Cardiac fibroblast (primary cell): ENCODE measurements at places on chromosomes 11 and 22.

DNA sequence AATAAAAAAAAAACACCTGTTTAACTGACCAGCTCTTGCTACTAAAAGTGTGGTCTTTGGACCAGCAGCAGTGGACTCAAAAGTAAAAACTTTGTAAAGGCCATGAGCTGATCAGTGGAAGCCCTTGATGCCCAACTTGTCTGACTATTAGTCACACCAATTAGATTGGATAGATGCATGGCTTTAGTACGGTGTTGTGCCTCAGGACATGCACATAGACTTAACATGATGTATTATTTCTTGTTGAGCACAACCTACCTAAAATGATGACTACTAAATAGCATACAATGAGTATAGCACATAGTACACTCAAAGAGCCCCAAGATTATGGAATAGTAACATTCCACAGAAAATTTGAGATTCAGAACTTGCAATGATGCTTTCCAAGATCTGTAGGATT lies 95.1 kb upstream of the FIBIN start:
- DNase-seq = no peak

GRCh38 chr11:12177739-12178338 lies 67.4 kb downstream of the MICAL2 start:
- peak; percentile 55 for DNase-seq

- no peak for DNase-seq
These were observed 166.2 kb downstream of the PGR start for GRCh38 chr11:100963375-100963774.

DNA sequence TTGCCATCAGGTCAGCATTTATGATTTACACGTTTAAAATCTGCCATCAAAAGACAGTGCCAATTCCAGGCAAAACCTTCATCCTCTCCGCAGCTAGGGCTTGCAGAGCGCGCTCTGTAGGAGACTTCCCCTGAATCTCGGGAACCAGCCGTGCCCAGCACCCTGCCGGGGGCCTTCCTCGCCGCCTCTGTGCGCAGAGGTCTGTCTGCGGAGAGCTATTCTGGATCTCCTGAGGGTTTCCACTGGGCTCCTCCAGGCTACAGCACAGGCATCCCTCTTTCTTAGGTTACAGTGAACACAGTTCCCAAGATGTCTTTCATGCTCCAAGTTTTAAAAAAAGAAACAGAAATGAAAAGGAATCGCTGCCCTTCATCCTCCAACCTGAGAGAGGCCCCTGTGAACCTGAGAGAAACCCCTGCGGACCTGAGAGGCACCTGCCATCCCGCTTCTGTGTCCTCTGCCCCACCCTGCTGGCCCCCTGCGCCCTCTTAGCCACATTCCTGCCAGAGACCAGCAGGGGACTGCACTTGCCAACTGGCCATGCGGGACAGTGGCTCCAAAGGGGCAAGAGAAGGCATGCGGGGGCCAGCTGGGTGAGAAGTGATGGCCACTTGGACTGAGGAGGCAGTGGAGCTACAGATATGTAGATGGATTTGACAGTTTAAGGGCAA lies 16.1 kb downstream of the TP53AIP1 start:
- DNase-seq = no peak

DNA sequence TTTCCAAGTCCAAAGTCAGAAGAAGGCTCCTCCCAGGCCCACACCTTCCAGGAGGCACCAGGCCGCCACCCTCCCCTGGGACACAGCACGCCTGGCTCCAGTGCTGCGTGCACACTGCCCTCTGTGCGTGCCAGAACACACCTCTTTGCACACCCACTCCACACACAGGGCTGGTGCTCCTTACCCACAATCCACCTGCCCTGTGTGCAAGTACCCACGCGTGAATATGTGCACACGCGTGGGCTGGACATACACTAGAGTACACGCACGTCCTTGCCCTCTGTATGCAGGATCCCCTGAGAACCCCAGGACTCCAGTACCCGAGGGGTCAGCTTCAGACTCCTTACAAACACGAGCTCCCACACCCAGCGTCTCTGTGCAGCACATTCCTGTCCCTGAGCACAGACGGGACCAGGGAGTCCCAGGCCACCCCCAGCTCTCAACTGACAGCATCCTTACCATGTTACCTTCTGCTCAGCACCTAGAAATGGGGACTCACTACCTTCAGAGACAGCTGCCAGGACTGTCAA lies 2.8 kb downstream of the DUSP8 start:
- no peak for DNase-seq

DNA sequence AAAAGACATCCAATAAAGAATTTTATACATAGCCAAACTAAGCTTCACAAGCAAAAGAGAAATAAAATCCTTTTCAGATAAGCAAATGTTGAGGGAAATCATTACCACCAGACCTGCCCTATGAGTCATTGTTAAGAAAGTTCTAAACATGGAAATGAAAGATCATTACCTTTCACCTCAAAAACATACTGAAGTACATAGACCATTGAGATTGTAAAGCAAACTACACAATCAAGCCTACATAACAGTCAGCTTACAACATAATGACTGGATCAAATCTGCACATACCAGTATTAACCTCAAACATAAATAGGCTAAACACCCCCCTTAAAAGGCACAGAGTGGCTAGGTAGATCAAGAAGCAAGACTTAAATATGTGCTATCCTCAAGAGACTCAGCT lies 501.0 kb upstream of the LUZP2 start:
- no peak for DNase-seq

DNA sequence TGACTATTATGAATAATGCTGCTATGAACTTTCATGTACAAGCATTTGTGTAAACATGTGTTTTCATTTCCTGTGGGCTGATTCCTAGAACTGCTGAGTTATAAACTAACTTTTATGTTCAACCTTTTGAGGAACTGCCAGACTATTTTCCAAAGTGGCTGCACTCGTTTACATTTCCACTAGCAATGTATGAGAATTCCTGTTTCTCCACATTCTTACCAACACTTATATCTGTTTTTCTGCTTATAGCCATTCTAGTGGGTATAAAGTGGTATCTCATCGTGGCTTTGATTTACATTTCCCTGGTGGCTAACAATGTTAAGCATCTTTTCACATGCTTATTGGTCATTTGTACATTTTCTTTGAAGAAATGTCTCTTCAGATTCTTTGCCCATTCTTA lies 35.2 kb upstream of the SCUBE2 start:
- DNase-seq = no peak

- DNase-seq = no peak
These were observed 96.4 kb upstream of the AMOTL1 start for GRCh38 chr11:94671553-94672366.

GRCh38 chr11:72394416-72394815 lies 39.9 kb downstream of the CLPB start:
- DNase-seq = no peak

DNA sequence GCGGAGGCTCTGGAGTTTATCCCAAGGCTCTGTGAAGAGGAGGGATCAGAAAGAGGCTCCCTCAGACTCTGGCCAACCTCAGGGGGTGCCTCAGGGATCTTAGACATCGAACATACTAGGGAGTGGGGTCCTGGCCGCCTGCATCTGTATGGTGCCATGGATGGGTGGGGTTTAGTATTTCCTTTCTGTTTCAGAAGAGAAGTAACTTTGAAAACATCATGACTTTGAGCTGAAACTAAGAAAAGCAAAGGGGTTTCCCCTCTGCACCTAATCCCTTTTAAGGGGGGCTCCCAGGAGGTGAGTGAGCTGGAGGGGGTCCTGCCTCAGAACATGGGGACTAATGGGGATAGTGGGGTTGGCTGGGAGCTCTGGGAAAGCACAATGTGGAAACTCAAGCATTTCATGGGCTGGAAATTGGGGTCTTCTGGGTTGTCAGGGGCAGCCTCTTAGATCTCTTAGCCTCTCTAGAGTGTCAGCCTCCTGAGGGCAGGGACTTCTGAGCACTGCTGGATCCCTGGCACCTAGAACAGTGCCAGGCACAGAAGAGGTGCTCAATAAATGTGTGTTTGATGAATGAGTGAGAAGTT lies 11.8 kb upstream of the SSTR3 start:
- DNase-seq = no peak

GRCh38 chr22:37363261-37363992 lies 63.9 kb downstream of the ELFN2 start:
- DNase-seq = no peak

- DNase-seq = no peak
These were observed 4.8 kb downstream of the ADAMTS8 start for GRCh38 chr11:130423541-130424142.

DNA sequence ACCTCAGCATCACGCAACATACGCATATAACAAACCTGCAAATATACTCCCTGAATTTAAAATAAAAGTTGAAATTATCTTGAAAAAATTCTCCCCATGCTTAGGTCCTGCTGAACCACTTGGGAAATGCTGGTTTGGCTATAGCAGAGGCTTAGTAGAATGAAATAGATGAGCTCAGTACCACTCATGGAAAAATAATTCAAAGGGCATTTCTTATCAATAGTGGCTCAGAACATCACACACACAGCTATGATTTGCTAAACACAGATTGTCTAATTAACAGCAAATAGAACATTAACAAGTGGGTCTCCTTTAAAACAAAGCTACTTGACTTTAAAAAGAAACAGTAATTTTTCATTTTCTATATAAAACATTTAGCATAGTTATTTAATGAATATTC lies 21.5 kb downstream of the ELMOD1 start:
- DNase-seq = no peak

DNA sequence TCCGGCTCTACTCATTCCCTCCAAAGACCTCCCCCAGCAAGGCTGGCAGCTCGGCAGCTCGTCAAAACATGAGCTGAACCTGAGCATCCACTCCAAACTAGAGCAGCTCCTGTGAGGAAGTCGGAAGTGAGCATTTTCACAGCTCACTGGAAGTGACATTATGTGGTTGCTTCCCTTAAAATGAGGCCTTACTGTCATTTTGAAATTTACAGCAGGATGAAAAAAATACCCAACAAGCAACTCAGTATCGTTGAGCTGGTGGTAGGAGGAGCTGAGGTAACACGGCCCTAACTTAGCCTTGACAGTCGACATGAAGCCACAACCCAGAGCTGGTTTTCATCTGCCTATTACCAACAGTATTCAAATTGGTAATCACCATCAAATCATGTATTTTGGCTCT lies 38.0 kb upstream of the ARFGAP3 start:
- no peak for DNase-seq

DNA sequence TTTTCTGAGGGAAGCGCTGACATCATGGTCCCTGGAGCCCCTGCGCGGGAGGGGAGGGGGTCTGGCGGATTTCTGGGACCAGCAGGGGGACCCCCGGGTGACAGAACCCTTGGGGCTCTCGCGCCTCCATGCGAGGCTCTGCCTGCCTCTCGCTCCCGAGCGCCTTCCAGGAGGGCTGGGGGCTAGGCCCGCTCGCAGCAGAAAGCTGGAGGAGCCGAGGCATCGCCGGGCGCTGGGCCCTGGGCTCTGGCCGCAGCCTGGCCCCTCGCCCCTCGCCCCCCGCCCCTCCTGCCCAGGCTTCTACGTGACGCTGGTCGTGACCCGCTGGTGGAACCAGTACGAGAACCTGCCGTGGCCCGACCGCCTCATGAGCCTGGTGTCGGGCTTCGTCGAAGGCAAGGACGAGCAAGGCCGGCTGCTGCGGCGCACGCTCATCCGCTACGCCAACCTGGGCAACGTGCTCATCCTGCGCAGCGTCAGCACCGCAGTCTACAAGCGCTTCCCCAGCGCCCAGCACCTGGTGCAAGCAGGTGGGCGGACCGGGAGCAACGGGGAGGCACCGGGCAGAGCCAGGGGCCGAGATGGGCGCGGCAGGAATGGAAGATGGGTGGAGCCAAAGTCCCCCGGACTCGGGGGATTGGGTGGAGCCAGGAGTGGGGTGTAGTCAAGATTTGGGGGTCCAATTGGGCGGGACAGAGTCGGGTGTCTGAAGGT lies 5.4 kb downstream of the BEST1 start:
- DNase-seq = no peak

DNA sequence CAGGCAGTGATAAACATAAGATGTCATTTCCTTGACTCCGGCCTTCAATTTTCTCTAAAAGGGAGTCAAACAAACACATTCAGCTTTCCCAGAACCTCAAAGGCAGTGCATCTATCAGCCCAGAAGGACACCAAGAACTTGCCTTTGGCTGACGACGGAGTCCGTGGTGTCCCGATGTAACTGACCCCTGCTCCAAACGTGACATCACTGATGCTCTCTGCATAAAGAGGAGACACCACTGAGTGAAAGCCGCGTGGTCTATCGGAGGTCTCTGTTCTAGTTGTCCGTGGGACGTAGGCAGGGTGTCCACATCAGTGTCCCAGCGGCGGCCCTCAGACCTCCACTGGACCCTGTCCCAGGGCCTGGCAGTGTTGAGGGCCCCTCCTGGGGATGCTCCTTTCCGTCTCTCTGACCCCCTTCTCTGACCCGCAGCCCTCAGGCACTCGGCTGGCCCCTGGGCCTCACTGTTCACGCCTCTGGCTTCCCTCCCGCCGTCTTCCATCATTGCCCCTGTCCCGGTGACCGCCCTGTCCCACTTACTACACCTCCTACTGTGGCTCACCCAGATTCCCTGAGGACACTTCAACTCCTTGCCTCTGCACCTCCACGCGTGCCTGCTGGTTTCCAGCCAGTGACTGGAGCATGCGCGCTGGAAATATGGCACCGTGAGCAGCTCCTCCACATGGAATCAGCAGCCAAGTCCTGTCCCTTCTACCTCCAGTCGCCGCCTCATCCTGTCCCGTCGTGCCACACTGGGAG lies 70.4 kb downstream of the NCAPD3 start:
- DNase-seq = no peak

- peak; percentile 82 for DNase-seq
These were observed 21.6 kb downstream of the IMMP1L start for GRCh38 chr11:31487848-31488247.

- no peak for DNase-seq
These were observed 87.0 kb downstream of the SCN3B start for GRCh38 chr11:123567466-123567865.

DNA sequence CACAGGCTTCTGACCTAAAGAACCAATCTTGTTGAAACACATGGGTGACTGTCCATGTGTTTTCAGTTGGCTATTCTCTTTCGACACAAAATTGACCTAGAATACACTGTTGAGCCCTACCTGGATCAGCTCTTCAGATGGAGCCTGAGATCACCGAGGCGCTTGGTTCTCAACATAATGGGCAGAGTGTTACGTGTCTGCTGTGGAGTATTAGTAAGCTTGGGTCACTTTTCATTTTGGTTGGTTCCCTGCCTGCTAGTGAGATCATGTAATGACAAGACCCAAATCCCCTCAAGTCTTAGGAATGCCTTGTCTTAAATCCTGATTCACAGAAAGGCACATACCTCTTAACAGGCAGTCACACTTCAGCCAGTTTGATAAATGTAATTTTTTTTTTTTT lies 8.7 kb downstream of the MED19 start:
- no peak for DNase-seq
